Fibroblast of villous mesenchyme (primary cell): ENCODE measurements at places on chromosomes 4 and X. TPM values are rescaled to one million over a fixed set of nuclear protein-coding genes. Genes with fewer than 3 reads are reported as not detected.

The CCDC110 gene
- 0.32 and 0.43 TPM in 2 replicates for total RNA-seq

GRCh38 chr4:109390115-109390768, 43.4 kb upstream of the SEC24B start:
- no peak for DNase-seq

DNA sequence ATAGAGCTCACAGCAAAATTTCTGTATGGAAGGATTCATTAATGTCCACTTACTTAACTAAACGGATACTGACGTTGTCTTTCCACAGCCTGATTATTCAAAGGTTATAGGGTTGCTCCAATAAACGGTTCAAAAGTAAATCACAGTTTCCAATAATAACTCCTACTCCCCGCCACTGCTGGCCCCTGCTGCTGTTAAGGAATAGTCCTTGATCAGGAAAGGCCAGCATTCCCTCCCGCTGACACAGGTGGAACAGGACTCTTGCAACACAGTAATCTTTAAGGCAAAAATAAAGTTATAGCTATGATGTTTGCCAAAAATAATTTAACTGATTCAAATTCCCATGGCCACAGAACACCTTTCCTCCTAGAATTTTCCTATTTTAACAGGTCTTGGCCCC, 53.9 kb downstream of the FAT1 start:
- DNase-seq = no peak

GRCh38 chr4:184889666-184890335, 64.0 kb upstream of the ACSL1 start:
- DNase-seq = no peak
